Endothelial cell of umbilical vein (primary cell): ENCODE measurements at places on chromosomes 5 and 9. TPM values are rescaled to one million over a fixed set of nuclear protein-coding genes. Genes with fewer than 3 reads are reported as not detected.

The NSMF gene
- total RNA-seq, result 43.3 and 45.4 TPM in 2 replicates

The DYNC2I2 gene
- 68.5 and 73.6 TPM in 2 replicates for total RNA-seq

DNA sequence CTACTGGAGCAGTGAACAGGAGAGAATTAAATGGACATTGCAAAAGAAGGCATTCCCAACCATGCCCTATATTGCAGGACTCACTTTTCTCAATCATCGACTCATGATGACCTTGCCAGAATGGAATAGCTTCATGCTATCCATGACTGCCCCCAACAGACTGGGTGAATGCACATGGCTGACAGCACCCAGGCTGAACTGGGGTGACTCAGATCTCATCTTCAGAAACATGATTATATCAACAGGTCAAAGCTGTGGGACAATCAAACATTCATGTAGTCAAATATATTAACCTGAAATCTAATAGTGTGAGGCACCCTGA is 34.7 kb upstream of the MIER3 start:
- no peaks in the 10 kb centered on the region for H3K4me1 ChIP-seq
- peaks cover 13% of the 10 kb centered on the region for H3K27me3 ChIP-seq
- no peaks in the 10 kb centered on the region for H3K36me3 ChIP-seq
- H3K4me3 ChIP-seq, result no peak overlapping the region
- no peak overlapping the region for H3K27ac ChIP-seq

GRCh38 chr9:19410594-19410993 is 1.8 kb downstream of the ACER2 start:
- H3K4me1 ChIP-seq, result peaks cover 21% of the 10 kb centered on the region
- no peak overlapping the region for H3K27ac ChIP-seq
- DNase-seq, result no peak
- no peaks in the 10 kb centered on the region for H3K36me3 ChIP-seq
- no peaks in the 10 kb centered on the region for H3K27me3 ChIP-seq

- no peaks in the 10 kb centered on the region for H3K27me3 ChIP-seq
- H3K27ac ChIP-seq, result no peak overlapping the region
- DNase-seq, result no peak
- H3K4me1 ChIP-seq, result no peaks in the 10 kb centered on the region
Measured at GRCh38 chr9:132970324-132971062, 8.0 kb upstream of the GFI1B start.

DNA sequence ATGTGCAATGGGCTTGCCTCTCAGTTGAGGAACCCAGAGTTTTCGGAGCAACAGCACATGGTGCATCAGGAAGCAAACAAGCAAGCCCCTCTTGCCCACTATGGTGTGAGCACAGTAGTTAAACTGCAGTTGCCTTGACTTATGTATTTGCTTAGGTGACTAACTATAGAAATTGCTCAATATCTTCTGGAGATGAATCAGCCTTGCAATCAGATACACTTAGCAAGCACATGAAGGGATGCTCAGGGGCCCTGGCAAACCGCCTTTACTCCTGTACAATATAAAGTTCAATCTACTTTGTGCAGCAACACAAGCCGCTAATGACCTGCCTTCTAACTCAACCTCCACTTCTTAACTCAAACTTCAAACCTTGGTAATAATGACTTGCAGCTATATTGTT is 581.7 kb upstream of the RIOK2 start:
- no peak for DNase-seq
- H3K27me3 ChIP-seq, result no peaks in the 10 kb centered on the region
- H3K4me3 ChIP-seq, result no peak overlapping the region
- no peaks in the 10 kb centered on the region for H3K4me1 ChIP-seq
- no peaks in the 10 kb centered on the region for H3K36me3 ChIP-seq
